Aorta (tissue), 5 donors: ENCODE measurements at places on chromosomes 6 and 20. TPM values are rescaled to one million over a fixed set of nuclear protein-coding genes. Genes with fewer than 3 reads are reported as not detected.
A peak's percentile ranks its signal among the peaks of the same experiment; 100 is the strongest.

- peaks cover 10% of the 10 kb centered on the region for H3K4me1 ChIP-seq
- H3K27me3 ChIP-seq, result no peaks in the 10 kb centered on the region
- peak overlapping the region; percentile 68 for H3K27ac ChIP-seq
- peak overlapping the region; percentile 95 for H3K4me3 ChIP-seq
Measured at GRCh38 chr20:13009682-13010406, 1.1 kb downstream of the SPTLC3 start.

AIF1 gene
- 32.6 TPM for total RNA-seq

DNA sequence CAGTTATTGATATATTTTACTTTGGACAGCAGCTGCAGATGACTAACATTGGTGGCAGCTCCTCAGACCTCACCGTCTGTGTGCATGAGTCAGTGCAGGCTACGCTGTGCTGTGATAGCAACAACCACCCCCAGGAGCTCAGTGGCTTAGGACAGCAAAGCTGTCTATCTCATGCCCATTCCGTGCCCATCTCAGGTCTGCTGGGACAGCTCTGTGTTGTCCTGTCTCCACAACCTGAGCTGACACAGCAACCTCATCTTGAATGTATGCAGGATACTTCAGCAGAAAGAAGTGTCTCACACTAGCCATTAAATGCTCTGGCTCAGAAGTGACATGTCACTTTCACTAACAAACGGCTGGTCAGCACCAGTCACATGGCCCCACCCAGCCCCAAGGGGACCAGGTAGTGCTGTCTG is 47.7 kb downstream of the BANF2 start:
- no peak for DNase-seq
- no peaks in the 10 kb centered on the region for H3K27me3 ChIP-seq
- H3K4me3 ChIP-seq, result no peak overlapping the region
- H3K27ac ChIP-seq, result no peak overlapping the region
- no peaks in the 10 kb centered on the region for H3K4me1 ChIP-seq

- no peaks in the 10 kb centered on the region for H3K36me3 ChIP-seq
- H3K4me3 ChIP-seq, result no peak overlapping the region
- no peak overlapping the region for H3K27ac ChIP-seq
- H3K27me3 ChIP-seq, result no peaks in the 10 kb centered on the region
Measured at GRCh38 chr20:60331688-60332300, 373.6 kb downstream of the CDH26 start.

DNA sequence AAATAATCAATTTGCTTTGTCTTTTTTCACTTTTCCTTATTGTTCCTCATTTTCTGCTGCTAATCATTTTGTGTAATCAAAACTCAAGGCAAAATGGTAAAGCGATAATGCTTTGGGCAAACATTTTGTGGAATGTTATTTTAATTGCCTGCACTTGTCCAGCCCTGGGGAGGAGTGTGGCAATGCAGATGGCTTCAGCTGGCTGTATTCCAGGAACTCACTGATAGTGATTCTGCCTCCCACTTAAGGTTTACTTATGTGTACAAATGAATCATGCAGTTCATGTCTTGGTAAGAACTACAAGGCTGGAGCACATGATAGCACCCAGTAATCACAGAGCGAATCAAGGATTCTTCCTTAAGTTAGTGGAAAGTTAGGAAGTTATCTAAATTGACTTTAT is 107.8 kb downstream of the COL19A1 start:
- no peaks in the 10 kb centered on the region for H3K36me3 ChIP-seq
- no peaks in the 10 kb centered on the region for H3K4me1 ChIP-seq
- H3K4me3 ChIP-seq, result no peak overlapping the region
- no peak for DNase-seq
- no peak overlapping the region for H3K27ac ChIP-seq

- H3K4me3 ChIP-seq, result no peak overlapping the region
- H3K36me3 ChIP-seq, result no peaks in the 10 kb centered on the region
- H3K4me1 ChIP-seq, result no peaks in the 10 kb centered on the region
- no peaks in the 10 kb centered on the region for H3K27me3 ChIP-seq
Measured at GRCh38 chr6:4301871-4302270, 166.5 kb upstream of the ECI2 start.

TRDN gene
- total RNA-seq, result 0.33 TPM

TFAP2B gene
- not detected for total RNA-seq

- no peaks in the 10 kb centered on the region for H3K36me3 ChIP-seq
- peak; percentile 89 for DNase-seq
- H3K4me1 ChIP-seq, result no peaks in the 10 kb centered on the region
- no peaks in the 10 kb centered on the region for H3K27me3 ChIP-seq
- no peak overlapping the region for H3K4me3 ChIP-seq
Measured at GRCh38 chr6:89035252-89036101, 45.1 kb upstream of the PNRC1 start.

PRPH2 gene
- total RNA-seq, result 1.4 TPM

DNA sequence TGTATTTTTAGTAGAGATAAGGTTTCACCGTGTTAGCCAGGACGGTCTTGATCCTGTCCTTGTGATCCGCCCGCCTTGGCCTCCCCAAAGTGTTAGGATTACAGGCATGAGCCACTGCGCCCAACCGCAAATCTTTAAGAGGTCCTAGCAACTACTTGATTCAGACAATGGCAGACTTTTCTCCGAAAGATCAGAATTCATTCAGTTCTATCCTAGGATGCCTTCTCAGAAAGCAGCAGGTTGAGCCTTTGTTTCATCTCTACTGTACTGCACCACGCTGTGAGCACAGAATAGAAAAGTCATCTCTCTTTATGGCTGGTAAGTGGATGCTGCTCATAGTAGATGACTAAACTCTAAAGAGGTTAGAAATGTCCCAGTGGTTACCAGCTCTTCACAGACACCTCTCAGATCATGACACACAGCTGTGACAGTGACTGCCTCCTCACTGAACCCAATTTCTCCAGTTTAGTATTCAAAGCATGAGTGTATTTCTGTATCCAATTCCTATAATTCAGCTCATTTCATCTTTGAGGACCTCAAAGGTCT is 6.0 kb upstream of the HSF2 start:
- no peak overlapping the region for H3K4me3 ChIP-seq
- H3K27ac ChIP-seq, result no peak overlapping the region
- no peaks in the 10 kb centered on the region for H3K27me3 ChIP-seq
- no peaks in the 10 kb centered on the region for H3K36me3 ChIP-seq
- no peaks in the 10 kb centered on the region for H3K4me1 ChIP-seq
- DNase-seq, result no peak

DNA sequence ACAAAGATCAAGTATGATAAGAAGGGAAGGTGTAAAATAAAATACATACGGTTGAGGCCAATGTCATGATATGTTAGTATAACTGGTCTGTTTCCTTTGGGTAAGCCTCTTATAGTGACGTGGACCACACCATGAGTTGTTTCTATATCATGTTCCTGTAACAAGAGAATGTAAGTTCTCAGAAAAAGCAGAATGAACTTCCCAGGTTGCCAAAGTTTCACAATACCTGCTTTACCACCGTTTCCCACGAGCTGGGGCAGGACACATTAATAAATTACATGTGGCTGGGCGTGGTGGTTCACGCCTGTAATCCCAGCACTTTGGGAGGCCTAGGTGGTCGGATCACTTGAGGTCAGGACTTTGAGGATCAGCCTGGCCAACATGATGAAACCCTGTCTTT is 42.6 kb upstream of the SLA2 start:
- no peaks in the 10 kb centered on the region for H3K4me1 ChIP-seq
- DNase-seq, result no peak
- H3K36me3 ChIP-seq, result peaks cover 3% of the 10 kb centered on the region
- H3K27ac ChIP-seq, result no peak overlapping the region

GRCh38 chr20:51525241-51526105 is 17.0 kb downstream of the NFATC2 start:
- no peaks in the 10 kb centered on the region for H3K4me1 ChIP-seq
- no peaks in the 10 kb centered on the region for H3K27me3 ChIP-seq
- no peak for DNase-seq
- H3K27ac ChIP-seq, result no peak overlapping the region

SIRPB2 gene
- total RNA-seq, result 27.3 TPM
